ENCODE measurements at places on chromosomes 7 and 10.

- no peak for DNase-seq
These were observed 452.4 kb upstream of the AKR1E2 start for GRCh38 chr10:4373612-4374011.

DNA sequence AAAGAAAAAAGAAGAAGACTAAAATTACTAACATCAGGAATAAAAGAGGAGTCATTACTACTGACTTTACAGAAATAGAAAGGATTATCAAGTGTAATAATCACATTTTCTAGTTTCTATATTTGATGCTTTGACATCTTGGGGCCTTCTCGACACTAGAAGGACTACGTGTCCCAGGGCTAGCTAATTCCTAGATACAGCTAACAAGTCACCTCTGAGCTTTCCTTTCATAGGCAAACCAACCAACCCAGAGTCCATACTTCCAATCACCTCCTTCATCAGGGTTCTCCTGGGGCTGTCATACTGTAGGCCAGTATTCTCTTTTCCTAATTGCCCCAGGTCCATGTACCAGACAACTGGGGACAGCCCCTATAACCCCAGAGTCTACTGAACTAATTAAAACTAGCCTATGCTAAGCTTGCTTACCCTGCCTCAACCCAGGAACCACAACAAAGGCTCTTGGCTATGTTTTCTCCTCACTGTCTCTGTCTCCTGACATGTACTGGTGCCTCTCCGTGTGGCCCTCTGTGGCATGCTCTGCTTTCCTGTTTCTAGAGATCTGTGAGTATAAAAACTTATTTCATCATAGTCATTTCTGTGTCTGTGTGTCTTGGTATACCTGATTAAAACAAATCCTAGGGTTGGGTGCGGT is 6.7 kb upstream of the PARP12 start:
- DNase-seq, result no peak

- no peak for DNase-seq
These were observed 434.3 kb downstream of the PLXNA4 start for GRCh38 chr7:132142006-132142405.

DNA sequence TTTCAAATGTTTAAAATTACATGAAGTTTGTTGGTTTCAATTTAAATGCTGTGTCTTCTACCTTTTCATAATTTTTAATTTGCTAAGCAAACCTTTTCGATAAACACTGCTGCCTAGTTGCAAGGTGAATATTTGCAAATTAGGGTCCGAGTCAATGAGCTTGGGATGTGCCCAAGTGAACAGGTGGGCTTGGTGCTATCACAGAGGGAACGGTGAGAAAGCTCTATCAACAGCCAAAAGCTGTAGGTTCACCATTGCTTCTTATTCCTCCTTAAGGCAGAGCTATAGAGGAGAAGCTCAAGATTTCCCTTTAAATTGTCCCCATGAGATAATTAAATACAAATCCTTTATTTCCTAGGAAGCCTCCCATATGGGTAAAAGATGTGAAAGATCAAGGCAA is 245.3 kb upstream of the CELF2 start:
- no peak for DNase-seq

GRCh38 chr7:4706384-4707216 is 24.5 kb downstream of the FOXK1 start:
- DNase-seq, result peak; percentile 43

GRCh38 chr7:83148776-83149175 is 13.9 kb downstream of the PCLO start:
- DNase-seq, result peak; percentile 3

- DNase-seq, result no peak
These were observed 1017.5 kb downstream of the SORCS1 start for GRCh38 chr10:106147021-106147420.

DNA sequence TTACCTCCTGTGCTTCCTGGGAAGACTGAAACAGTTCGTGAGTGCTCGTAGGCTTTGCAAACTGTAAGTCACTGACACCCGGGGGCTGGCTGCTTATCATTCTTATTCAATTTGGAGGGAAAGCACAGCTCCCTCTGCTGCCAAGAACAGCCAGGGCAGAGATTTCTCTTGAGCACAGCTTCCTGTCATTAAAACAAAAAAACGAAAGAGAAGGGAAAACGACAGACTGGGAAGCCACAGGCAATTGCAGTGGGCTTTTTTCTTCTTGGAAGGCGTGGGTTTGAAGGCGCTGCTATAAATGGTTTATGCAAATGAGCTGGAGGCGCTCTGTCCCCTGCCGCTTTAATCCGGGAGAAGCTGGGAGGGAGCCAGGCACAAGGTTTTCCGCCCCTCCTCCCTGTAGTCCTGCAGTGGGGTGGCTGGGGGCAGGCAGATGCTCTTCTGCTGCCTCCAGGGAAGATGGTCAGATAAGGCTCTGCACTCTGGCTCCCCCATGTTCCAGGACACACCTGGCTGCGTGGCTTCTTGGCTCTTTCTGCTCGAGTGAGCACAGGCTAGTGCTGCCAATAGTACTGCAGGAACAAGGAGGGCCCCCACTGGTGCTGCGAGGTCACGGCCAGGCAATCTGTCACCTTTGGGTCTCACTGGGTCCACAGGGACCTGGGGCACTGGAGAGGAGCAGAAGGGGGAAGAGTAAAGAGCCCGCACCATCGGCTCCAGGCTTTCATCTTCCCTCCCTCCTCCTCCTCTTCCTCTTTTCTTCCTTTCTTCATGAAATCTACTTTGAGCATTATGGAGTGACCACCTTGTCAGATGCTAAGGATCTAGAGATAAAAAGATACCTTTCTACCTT is 49.5 kb downstream of the NEURL1 start:
- peak; percentile 56 for DNase-seq

DNA sequence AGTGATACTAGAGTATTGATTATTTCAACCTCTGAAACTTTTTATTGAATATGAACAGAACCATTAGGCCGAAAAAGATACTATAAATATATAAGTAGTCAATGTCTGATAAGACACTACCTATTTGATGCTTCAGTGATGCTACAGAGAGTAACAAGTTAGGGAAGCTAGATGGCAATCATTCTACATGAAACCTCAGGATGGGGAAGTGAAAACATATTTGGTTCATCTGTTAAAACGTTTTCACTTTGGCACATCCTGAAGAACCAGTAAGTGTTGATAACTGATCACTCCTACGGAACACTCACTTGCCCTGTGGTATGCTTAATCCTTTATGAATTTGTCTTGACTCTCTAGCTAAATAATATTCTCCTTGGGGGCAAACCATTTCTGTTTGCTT is 1064.9 kb downstream of the NXPH1 start:
- DNase-seq, result no peak

DNA sequence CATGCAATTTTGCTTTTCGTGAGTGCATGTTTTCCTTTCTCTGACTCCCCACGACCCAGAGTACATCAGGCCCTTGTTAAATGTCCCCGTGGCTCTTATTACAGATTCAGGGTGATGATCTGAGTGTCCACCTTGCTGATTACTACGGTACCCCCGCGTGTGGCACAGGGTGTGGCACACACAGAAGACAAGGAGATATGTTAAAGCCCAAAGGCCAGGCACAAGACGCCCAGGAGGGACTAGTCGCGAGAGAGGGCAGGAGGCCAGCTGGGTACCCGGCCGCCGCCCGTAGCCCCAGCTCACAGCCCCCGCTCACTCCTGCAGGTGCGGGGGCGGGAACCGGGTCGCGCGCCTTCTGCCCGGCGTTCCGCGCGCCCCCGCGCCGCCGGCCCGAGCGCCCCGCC is 281 bp upstream of the EXOC6 start:
- no peak for DNase-seq

DNA sequence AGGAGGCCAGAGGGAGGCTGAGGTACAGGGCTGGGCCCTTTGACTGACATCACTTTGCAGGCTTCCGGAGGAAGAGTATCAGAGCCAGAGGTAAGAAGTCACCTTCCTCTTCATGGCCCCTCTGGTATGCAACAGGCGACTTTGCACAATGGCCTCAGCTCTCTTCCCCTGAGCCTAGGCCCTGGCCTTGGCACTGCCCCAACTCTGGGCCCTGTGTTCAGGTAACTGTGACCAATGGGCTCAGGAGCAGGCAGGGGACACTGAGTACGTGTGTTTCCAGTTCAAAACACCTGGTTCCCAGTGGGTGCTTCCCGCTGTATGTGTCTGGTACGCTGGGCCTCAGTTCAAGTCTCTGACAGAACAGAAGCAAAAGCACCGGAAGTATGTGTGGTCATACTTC is 12.1 kb upstream of the PAX2 start:
- no peak for DNase-seq

DNA sequence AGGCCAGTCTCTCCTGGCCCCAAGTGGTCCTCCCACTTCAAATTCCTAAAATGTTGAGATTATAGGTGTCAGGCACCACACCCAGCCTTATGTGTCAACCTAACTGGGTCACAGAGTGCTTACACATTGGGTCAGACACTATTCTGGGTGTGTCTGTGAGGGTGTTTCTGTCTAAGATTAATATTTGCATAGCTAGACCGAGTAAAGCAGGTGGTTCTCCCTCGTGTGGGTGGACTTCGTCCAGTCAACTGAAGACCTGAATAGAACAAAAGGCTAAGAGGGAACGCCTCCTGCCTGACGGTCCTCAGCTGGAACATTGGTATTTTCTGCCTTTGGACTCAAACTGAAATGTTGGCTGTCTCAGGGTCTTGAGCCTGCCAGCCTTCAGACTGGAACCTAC is 11.5 kb downstream of the PPIF start:
- DNase-seq, result no peak

DNA sequence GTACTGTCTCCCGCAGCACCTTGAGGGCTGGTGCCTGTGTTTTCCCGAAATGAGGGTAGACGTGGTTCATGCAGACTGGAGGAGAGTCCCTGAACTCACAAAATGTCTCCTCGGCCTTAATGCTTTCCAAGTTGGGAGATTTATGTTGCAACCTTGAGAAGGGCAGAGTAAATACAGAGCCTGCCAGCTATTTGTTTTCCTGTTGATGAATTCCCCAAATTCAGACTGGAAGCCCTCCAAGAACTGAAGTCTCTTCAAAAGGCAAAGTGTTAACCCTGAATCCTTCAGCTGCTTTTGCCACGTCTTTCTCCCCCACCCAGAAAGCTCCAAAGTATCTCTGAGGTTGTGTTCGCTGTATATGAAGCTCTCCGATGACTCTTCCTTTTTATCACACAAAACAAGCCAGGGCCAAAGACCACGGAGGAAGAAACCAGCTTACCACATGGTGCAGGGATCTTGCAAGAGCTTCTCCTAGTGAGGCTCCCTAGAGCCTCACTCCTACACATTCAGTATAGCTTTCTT is 254.7 kb upstream of the NFE2L3 start:
- no peak for DNase-seq

GRCh38 chr10:107834706-107835105 is 670.2 kb upstream of the SORCS1 start:
- no peak for DNase-seq

DNA sequence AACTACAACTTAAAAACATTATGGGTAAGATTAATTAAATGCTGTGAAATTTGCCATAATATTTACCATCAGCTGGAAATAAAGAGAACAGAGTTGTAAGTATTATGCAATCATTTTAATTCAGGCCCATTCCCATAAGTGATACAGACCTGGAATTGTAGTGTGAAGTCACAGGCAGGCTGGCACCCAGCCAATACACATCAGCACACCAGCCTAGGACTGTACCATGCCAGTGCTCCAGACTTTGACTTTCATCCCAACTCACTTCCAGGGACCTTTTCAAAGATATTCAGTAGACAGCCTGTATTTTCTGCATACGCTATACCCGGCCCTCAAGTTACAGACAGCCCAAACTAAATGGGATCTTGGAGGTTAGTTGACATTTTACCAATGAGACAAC is 143.3 kb downstream of the TES start:
- peak; percentile 27 for DNase-seq

- peak; percentile 84 for DNase-seq
These were observed 70.2 kb downstream of the AHCYL2 start for GRCh38 chr7:129295015-129295423.

DNA sequence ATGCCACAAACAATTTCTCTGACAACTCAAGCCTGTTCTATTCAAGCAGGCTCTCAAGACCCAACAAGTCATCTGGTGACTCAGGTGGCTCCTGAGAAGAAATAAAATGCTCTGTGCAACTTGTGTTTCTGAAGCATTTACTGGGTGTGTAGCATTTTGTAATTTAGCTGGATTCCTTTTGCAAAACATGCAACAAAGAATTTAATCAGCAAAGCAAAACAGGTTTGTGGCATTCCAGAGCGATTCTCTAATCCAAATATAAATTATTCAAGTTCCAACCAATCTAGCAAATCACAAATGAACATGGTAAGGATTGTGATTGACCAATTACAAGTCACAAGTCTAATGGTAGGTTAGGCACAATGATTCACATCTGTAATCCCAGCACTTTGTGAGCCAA is 39.8 kb upstream of the C10orf67 start:
- DNase-seq, result peak; percentile 37

DNA sequence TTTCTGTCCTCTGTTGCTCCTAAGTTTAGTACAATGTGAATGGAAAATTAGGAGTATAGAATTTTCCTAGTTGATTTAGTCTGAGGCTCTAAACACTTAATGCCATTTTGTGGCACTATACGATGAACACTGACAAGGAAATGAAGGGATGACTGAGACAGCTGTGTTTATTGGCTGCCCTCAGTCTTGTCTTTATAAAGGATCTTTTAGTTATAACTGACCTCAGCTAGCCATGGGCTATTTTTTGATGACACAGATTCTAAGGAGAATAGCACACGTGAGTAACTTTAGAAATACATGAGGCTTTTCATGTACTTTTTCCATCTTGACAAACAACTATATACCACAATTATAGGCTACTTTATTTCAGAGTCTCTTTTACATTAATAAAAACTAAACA is 113.7 kb downstream of the PRKG1 start:
- no peak for DNase-seq

DNA sequence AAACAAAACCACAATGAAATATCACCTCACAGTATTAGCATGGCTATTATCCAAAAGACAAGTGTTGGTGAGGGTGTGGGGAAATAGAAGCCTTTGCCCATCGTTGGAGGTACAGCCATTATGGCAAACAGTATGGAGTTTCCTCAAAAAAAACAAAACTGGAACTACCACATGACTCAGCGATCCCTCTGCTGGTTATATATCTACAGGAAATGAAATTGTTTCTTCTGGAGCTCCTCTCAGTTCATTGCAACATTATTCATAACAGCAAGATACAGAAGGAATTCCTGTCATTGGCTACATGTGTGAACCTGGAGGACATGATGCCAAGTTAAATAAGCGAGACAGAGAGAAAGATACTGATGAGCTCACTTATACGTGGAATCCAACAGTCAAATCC is 2.4 kb upstream of the UBE3C start:
- peak; percentile 78 for DNase-seq

DNA sequence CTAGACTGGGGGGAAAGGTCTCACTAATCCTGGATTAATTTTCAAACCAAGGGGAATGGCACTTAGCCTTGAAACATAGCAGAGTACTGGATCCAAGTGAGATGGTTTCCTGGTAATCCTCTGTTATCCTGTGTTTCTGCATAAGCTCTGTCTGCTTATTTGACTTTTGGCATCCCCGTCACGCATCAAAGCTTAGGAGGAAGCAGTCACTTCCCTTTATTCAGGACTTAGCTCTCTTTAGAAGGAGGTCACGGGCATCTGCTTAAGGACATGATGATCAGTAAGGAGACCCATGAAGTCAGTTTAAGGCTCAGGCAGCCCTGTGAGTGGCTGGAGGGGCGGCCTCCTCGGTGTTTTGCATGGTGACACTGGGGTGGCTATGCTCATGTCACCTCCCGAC is 30.0 kb downstream of the TSPAN15 start:
- no peak for DNase-seq

GRCh38 chr7:129298268-129298893 is 73.6 kb downstream of the AHCYL2 start:
- DNase-seq, result peak; percentile 30

- peak; percentile 18 for DNase-seq
These were observed 730 bp downstream of the LARP4B start for GRCh38 chr10:930625-931325.

GRCh38 chr7:29192811-29193210 is 1.8 kb upstream of the CHN2 start:
- DNase-seq, result no peak

GRCh38 chr7:13257661-13258060 is 570.2 kb downstream of the ARL4A start:
- peak; percentile 6 for DNase-seq

All from fibroblast of skin of right quadriceps (primary cell).